GM13977 (cell line): ENCODE measurements at places on chromosomes 1 and 21.

GRCh38 chr1:115796897-115797296 is 28.4 kb upstream of the CASQ2 start:
- no peak for DNase-seq

- DNase-seq: no peak
These were observed 72.2 kb downstream of the ATF6 start for GRCh38 chr1:161838362-161838761.

DNA sequence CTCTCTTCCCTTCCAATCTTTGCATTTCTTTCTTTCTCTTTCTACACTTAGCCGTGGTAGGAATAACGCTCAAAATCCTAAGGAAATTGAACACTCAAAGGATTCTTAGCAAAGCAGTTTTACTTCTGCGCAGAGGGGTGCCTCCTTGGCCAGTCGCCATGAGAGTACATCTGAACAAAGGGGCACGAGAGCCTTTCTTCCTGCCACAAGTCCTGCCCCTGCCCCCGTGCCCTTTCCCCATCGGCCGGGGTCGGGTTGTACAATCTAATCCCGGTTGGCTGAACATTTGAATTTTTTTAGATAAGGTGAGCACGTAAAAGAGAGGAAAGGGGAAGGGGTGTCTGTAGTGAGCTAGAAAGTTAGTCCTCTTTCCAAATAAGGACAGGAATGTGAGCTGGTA is 28.6 kb upstream of the COL6A1 start:
- no peak for DNase-seq

- DNase-seq: no peak
These were observed 44.9 kb downstream of the GLIS1 start for GRCh38 chr1:53693773-53694717.

DNA sequence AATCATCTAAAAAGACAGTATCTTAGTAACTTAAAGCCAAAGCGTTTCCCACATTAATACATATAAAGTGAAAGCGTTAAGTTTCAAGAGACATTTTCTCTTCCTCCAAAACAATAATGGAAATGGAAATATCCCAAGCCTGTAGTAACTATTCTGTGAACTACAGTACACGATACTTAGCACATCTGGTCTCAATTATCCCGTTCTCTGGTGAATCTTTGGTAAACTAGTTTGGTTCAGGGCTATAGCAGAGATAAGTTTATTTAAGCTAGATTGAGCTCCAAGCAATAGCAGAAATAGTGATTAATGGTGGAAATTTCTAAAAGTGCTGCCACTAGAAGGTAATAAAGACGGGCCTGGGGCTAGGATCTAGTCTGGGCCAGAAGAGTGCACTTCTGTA is 55.2 kb downstream of the PCNX2 start:
- no peak for DNase-seq

DNA sequence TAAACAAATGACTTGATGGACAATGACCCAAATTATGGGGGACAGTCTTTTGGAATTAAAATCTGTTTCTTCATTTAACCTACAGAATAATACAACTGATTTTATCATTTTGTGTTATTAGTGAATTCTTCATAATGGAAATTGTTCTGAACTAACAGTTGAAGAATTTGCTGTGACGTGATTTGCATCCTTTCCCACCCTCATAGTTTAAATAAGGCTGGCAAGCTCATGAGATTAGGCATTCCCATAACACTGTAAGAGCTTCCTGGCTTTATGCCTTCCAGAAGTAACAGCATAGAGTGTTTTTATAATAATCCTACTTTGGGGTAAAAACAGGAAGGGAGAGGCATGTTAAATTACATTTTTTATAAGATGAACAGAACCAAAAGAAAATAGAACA is 95.7 kb downstream of the ATP6V1G3 start:
- DNase-seq: no peak

GRCh38 chr1:108813326-108813725 is 43.6 kb downstream of the AKNAD1 start:
- no peak for DNase-seq

- DNase-seq: no peak
These were observed 4.8 kb downstream of the MYBPH start for GRCh38 chr1:203170625-203171330.

DNA sequence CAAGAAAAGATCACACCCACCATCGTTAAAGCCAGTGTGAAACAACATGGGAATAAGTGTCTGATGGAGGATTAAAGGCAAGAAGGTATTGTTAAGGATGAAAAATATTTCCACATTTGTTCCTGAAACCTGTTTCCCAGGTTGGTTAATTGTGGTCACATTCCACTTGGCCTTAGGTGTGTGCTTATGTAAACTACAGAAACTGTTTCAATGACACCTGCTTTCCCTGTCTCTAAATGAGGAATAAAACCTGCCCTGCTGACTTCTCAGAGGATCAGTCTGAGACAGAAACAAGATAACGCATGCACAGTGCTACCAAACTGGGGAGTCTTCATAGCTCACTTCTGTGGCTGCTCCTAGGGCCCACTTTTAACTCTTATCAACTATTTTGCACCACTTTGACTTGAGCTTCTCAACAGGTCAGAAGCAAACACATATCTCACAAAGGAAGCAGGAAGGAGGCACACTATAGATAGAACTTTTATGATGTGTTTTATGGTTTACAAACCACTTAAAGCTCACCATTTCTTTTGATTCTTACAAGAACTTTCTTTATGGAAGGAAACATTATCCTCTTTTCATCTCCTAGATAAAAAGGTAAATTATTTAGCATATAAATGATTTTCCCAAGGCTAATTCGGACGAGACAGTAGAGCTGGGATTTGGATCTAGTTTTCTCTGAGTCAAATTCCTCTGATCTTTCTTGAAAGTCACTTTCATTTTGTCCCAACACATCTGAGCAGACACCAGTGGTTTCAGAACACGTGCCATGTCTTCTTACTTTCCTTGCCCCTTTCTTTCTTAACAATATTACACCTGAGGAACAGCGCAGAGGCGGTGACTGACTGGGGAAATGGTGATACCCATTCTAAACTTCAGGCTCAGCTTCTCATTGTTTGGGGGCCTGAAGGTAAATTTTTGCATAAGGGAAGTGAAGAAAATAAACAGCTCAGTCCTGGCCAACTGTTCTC is 33.4 kb downstream of the CYP2J2 start:
- DNase-seq: no peak

- DNase-seq: no peak
These were observed 22.2 kb upstream of the RAP1A start for GRCh38 chr1:111597426-111597825.

DNA sequence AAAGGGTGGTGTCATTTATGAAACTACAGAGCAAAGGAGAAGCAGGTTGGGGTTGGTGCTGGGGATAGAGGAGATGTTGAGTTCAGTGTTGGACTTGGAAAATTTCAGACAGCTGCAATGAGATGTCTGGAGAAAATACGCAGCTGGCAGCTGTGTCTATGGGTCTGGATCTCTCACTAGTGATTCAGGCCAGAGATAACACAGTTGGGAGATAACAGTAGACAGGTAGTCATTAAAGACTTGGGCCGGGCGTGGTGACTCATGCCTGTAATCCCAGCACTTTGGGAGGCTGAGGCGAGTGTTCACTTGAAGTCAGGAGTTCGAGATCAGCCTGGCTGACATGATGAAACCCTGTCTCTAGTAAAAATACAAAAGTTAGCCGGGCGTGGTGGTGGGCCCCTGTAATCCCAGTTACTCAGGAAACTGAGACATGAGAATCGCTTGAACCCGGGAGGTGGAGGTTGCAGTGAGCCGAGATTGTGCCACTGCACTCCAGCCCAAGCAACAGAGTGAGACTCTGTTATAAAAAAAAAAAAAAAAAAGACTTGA is 2.5 kb upstream of the TFAP2E start:
- DNase-seq: no peak

- no peak for DNase-seq
These were observed 10.0 kb upstream of the TTC34 start for GRCh38 chr1:2811533-2811918.
